ENCODE measurements at places on chromosomes 2 and 18. TPM values are rescaled to one million over a fixed set of nuclear protein-coding genes. Genes with fewer than 3 reads are reported as not detected.

- DNase-seq = no peak
Observed at GRCh38 chr2:71832388-71832787, 315.3 kb downstream of the CYP26B1 start.

DNA sequence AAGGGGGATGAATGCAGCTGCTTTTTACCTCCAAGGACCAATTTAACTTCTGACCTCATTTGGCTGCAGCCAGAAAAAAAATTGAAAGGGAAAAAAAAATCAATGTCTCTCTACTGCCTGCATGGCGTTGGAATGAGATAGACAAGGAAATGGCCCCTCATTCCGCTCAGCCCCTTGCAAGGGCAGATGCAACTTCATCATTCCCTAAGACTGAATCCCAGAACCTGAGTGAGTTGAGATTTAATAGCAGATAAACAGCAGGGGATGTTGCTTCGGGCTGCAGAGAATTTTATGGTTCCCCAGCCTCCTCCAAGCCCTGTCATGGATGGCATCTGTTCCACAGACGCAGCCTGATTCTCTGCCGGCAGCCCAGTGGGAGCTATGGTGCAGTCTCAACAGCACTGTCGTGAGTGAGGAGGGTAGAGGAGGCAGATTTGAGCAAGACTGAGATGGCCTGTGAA, 49.0 kb downstream of the CAPN13 start:
- DNase-seq = no peak

DNA sequence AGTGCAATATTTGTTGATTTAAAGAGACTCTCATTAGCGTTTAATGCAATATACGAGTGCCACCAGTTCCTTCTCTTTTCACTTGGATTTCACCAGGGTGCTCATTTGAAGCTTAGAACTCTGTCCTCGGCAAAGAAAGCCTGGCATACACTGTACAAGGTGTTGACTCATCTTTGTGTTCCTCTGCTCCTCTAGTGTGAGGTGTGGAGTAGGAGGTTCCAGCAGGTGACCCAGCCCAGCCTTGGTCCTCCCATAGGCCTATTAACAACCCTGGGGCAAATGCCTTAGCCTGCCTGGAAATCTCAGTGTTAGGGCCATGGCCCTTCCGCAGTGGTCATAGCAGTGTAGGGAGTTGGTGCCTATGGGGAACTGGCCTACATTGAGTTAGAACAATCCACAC, 20.1 kb downstream of the BCL2L11 start:
- DNase-seq = no peak

GRCh38 chr18:9832871-9833270, 52.9 kb upstream of the TXNDC2 start:
- no peak for DNase-seq

GRCh38 chr18:26205318-26205717, 20.9 kb upstream of the TAF4B start:
- DNase-seq = no peak

GRCh38 chr2:142918624-142919023, 41.2 kb downstream of the KYNU start:
- DNase-seq = no peak

DNA sequence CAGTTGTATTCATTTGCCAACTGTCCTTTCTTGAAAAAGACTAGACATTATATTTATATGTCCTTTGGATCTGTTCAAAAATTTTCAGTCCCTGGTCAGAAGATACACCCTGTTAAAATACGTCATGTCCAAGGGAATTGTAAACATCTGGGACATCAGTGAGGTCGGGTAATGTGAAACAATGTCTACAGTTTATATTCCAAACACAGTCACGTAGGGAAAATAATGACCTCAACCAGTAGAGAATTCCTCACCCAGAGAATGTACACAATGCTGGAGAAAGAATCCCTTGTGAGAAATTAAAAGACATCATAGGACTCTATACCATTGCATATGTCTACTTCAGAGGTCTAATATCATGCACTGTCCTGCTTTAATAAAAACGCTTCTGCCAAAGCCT, 888.0 kb upstream of the CHAC2 start:
- no peak for DNase-seq

DNA sequence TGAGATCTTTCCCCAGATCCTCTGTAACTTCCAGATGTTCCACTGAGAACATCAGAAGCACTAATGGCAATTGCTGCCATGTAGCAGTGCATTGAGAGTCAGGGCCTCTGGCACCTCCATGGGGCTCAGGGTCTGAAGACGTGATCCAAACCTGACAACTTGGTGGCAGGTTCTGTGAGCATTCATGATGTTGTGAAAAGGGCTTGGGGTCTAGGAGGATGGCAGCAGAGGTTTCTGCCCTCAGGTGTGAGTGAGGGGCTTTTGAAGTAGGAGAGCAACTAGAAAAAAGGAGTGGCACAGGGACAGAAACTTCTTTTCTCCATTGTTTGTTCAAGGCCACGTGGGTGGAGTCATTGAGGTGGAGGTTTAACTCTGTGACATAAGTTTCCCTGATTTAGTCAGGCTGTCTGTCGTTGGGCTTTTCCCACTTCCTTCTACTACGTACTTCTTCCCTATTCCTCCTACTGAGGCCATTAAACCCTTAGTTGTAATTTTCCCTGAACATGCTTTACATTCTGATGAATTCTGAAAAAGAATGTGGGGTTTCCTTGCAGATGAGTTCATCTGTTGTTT, 13.1 kb downstream of the CFLAR start:
- no peak for DNase-seq

GRCh38 chr18:74597034-74597661, 522 bp upstream of the ZNF407 start:
- peak; percentile 26 for DNase-seq

Gene FAM124B
- total RNA-seq = not detected

Gene TMEFF2
- total RNA-seq = 2.0 TPM

Gene CYS1
- 2.5 TPM for total RNA-seq

Gene SERPINB12
- total RNA-seq = not detected

Data from progenitor cell of endocrine pancreas (in vitro differentiated cells).